ENCODE measurements at places on chromosomes 12 and 14. TPM values are rescaled to one million over a fixed set of nuclear protein-coding genes. Genes with fewer than 3 reads are reported as not detected.

DNA sequence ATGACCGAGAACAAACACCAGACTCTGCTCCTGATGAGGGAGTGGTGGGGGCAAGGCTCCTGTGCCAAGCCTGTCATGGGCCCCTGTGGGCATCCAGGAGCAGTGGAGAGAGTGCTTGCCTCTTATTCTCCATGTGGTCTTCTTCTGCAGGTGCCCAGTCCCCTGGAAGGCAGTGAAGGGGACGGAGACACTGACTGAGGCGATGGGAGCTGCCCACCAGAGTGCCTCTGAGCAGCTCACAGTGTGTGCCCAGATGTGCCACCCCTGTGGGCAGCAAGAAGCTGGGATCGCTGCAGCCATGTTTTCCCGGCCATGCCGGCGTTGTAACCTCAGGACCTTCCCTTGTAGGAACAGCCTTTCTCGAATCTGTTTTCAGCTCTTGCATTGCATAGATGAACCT lies 6.4 kb upstream of the EP400 start:
- no peak for DNase-seq

GRCh38 chr12:53994264-53995001 lies 5.5 kb upstream of the HOXC9 start:
- no peak for DNase-seq

GRCh38 chr14:73824536-73824935 lies 27.1 kb upstream of the PTGR2 start:
- no peak for DNase-seq

DNA sequence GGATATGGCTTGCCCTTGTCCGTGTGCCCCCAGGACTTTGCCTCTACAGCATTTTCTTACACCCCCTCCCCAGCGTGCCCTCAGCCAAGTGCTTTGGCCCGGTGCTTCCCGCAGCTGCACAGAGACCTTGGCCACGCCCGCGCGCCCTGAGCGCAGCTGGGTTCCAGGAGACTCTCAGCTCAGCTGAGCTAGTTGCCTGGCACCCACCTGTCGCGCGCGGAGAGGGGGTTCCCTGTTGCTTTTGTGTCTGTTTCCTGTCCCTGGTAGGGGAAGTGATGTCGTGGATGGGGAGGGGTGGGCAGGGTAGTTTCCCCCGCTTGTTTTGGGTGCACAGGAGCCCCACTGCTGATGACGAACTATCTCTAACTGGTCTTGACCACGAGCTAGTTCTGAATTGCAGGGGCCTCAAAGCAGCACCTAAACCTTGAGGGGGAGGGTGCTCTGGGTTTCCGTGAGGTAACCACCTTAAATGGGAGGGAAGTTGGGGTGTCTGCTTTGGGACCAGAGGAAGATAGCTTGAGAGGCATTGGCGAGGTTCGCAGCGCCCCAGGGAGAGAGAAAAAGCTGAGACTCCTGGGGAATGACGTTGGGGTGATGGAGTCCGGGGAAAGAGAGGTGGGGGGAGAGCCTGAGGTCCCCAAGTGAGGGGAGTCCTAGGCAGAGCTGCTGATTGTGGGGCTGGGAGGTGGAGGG lies 1.5 kb downstream of the DIO3 start:
- DNase-seq: no peak

DNA sequence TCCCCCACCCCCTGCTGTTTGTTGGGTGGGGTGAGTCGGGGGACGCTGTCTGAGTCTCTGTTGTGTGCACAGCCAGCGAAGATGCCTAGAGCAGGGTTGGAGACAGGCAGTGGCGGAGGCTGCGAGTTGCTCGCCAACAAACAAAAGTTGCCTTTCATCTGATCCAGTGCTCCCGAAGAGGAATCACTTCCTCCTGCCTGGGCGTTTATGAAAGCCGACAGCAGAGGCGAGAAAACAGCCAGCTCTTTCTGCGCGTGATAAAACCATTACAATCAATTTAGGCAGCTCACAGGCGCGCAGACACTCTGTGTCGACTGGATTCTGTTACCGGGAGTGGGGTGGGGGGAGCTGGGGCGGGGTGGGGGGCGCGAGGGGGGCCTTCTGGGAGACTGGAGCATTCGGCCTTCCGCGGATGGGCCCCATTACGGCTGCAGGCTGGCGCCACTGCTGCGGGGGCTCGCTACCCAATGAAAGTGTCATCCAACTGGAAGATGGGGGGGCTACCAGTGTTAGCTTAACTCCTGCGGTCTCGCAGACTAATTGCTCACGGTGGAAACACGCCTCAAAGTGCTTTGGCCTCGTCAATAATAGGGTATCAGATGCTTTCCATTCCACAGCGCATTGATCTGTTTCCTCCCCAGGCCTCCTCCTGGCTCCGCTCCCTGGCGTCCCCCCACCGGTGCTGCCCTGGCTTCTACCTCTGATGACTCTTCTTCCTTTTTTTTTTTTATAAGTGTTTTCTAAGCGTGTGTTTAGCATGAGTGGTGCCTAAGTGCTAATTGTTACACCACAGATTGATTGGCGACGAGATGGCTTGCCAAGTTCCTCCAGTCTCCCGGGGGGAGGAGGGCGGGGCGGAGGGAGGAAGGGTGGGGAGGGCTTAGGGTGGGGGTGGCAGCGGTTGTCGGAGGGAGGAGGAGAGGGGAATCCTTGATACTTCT lies 678.4 kb downstream of the MED13L start:
- DNase-seq: no peak

DNA sequence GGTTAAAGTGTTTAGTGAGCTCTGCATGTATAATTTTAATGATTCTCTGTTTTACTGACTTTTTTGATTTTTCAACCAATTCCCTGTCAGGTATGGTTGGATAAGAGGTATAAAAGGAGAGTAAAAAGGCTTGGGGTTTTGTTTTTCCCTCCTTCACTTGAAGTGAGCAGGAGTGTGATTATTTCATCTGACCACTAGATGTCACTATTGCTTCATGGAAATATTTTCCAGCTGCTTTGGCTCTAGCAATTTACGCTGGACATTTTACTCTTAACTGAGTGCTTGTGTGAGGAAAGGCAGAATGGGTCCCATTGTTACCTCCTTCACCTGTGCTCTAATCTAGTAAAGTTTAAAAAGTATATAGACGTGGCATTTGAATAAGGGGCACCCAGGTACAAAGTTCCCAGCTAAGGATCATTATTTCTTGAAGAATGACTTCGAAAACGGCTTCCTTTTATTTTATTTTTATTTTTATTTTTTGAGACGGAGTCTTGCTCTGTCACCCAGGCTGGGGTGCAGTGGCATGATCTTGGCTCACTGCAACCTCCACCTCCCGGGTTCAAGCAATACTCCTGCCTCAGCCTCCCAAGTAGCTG lies 66.5 kb downstream of the TBC1D30 start:
- DNase-seq: no peak

DNA sequence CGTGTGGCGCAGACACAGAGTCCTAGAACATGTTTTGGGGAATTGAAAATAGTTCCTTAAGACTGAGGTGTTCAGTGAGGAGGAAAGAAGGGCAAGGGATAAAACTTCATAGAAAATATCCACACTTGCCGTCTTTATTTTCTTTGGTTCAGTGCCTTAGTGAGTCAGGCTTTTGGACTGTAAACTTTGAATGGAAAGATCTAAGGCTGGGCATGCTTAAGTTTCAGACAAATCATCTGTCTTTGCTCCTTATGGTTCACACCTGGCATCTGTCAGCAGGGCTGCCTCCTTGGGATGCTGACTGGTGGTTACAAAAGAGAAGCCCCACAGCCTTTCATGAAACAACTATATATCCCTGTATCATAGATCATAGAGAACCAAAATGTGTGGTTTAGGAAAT lies 136.3 kb upstream of the PRICKLE1 start:
- DNase-seq: no peak

GRCh38 chr14:102252834-102253801 lies 51.8 kb downstream of the MOK start:
- no peak for DNase-seq

- DNase-seq: no peak
Measured at GRCh38 chr14:38583471-38583870, 327.6 kb upstream of the CLEC14A start.

DNA sequence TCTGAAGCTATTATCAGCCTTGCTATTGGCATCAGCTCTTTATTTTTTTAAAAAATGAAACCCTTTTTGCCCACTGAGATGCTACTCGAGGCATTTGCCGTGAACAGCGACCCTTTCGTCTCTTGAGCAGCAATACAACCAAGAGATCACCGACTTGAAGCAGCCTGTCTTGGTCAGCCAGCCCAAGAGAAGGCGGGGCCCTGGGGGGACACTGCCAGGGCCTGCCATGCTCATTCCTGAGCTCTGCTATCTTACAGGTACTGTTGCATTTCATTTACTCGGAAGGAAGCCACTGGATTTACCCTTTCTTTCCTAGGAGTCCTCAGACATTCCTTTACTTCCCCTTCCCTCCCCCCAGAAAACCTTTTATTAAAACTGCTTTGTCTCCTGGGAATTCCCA lies 16.7 kb downstream of the PIWIL1 start:
- DNase-seq: no peak

- no peak for DNase-seq
Measured at GRCh38 chr12:94074216-94074979, 74.0 kb upstream of the PLXNC1 start.

DNA sequence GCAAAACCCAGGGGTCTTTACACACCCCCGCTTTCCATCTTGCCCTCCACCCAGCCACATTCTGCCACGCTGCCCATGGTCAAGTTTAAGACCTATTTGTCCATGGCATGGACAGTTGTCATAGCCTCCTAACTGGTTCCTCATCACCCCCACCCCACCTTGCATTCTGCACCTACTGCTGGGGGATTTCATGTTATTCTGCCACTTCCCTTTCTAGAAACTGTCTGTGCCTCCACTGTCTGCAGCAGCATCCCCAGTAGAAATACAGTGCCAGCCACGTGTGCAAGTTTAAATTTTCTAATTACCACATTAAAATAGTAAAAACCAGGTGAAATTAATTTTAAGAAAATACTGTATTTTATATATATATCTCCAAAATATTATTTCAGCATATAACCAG lies 63.2 kb downstream of the WDR20 start:
- no peak for DNase-seq

- peak; percentile 53 for DNase-seq
Measured at GRCh38 chr12:2876431-2877046, 435 bp downstream of the FOXM1 start.

GRCh38 chr12:78793982-78794381 lies 70.6 kb upstream of the SYT1 start:
- no peak for DNase-seq

DNA sequence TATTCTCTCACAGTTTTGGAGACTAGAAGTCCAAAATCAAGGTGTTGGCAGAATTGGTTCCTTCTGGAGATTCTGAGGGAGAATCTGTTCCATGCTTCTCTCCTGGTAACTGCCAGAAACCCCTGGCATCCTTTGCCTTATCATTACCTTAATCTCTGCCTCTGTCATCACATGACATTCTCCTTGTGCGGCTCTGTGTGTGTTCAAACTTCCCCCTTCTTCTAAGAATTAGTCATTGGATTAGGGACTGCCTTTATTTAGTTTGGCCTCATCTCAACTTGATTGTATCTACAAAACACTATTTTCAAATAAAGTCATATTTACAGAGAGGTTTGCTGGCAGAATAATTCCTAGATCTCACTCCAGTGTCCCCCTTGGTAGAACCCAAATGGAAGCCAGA lies 68.9 kb downstream of the ZNF641 start:
- no peak for DNase-seq

DNA sequence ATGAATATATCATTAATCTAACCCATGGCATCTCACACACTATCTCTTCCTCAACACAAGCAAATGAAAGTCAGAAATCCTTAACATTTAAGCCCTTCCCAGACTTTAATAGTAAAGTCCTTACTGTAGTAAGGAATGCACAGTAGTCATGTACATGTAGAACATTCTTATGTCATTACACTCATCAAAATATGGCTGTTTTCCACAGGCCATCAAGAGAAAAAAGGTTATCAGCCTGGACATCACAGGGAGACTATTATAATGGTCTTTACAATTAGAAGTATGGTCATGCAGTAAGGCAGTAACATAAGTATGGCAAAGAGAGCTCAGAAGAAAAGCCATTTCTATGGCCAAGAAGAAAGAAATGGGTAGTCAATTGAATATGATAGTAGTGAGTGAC lies 121.2 kb downstream of the SLC6A15 start:
- DNase-seq: no peak

DNA sequence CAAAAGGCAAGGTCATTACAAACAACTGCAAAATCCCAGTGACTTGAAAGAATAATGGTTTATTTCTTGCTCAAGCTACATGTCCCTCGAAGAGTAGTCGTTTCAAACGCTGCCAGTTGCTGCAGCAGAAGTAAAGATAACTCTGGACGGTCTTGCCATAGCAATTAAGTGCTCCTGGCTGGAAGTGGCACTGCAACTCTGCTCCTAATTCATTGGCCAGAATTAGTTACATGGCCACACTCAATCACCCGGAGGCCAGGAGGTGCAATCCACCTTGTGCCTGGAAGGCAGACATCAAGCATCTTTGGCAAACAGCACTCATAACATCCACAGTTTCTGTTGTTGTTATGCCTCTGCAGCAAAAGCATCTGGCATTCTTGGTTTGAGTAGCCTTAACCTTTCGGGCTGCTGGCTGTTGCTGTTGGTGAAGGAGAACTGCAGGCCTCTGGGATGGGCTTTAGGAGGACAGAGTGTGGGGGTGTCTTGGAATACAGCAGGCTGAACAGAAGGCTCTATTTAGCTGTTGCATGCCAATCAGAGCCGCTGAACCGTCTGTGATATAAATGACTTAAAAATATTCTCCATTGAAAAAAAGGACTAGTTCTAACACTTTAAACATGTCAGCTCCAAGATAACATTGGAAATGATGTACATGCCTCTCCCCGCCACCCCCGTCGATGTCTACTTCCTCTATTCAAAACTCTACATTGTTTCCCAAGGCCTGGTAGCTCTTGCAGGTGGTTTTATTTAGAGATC lies 123.5 kb upstream of the DYRK2 start:
- DNase-seq: no peak

GRCh38 chr12:93360688-93361087 lies 17.0 kb upstream of the NUDT4 start:
- no peak for DNase-seq

- no peak for DNase-seq
Measured at GRCh38 chr14:32481707-32482106, 152.6 kb downstream of the AKAP6 start.

The CPSF2 gene
- total RNA-seq: 18.4 TPM

The ORAI1 gene
- total RNA-seq: 8.7 TPM

The SYNE3 gene
- 9.0 TPM for total RNA-seq

The ACOT6 gene
- not detected for total RNA-seq

The DPF3 gene
- 3.2 TPM for total RNA-seq

The MUCL1 gene
- not detected for total RNA-seq

The HNRNPC gene
- total RNA-seq: 286 TPM

The HCAR2 gene
- total RNA-seq: 0.08 TPM

The SALL2 gene
- total RNA-seq: 2.9 TPM

The PLCZ1 gene
- total RNA-seq: not detected

The BICDL1 gene
- total RNA-seq: 2.1 TPM

The RHOJ gene
- total RNA-seq: 1.4 TPM

Measured in liver (tissue), 10 donors.